ENCODE measurements at places on chromosomes 13 and 19. TPM values are rescaled to one million over a fixed set of nuclear protein-coding genes. Genes with fewer than 3 reads are reported as not detected.

GRCh38 chr13:99665711-99666110 lies 164.4 kb downstream of the TM9SF2 start:
- DNase-seq = no peak

- DNase-seq = no peak
These were observed 21.8 kb downstream of the SAMD4B start for GRCh38 chr19:39363901-39364457.

DNA sequence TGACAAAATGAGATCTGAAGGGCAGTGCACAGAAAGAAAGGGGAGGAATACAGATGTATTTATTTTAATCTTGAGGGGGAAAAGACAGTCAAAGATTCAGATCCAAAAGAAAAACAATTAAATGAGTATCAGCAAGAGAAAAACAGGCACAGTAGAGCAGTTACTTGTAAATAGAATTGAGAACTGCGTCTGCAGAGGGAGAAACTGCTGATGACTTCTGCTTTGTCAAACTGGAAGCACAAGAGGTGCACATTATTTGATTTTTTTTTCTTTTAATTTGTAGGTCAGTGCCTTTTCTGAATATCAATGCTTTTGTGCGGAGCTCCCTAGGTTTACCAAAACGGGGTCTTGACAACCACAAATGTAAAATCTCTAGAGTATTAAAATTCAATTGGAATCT lies 37.3 kb downstream of the EFNB2 start:
- DNase-seq = no peak

Gene ZNF607
- polyA plus RNA-seq = 5.1 TPM

Gene AP1M2
- polyA plus RNA-seq = not detected

Gene FAM124A
- polyA plus RNA-seq = not detected

Data from naive thymus-derived CD4-positive, alpha-beta T cell (primary cell).